ENCODE measurements at places on chromosomes 5 and 9. TPM values are rescaled to one million over a fixed set of nuclear protein-coding genes. Genes with fewer than 3 reads are reported as not detected.

The FAM153A gene
- not detected for total RNA-seq

The LURAP1L gene
- total RNA-seq: 7.6 TPM

The CETN3 gene
- 6.9 TPM for total RNA-seq

The PTAR1 gene
- 38.3 TPM for total RNA-seq

The ANKRD34B gene
- not detected for total RNA-seq

The DOCK2 gene
- 5.8 TPM for total RNA-seq

The REEP2 gene
- 8.3 TPM for total RNA-seq

The FAM169A gene
- total RNA-seq: not detected

The POC5 gene
- 9.6 TPM for total RNA-seq

The GMCL2 gene
- total RNA-seq: not detected

The SPATA31A3 gene
- not detected for total RNA-seq

The PAEP gene
- not detected for total RNA-seq

The PCDHGB3 gene
- total RNA-seq: 2.4 TPM

The ARSB gene
- 21.8 TPM for total RNA-seq

The PPP3R2 gene
- not detected for total RNA-seq

The GFI1B gene
- not detected for total RNA-seq

The GABRB2 gene
- total RNA-seq: not detected

The SPINK5 gene
- total RNA-seq: not detected

The PCDHB14 gene
- total RNA-seq: 0.54 TPM

The BTNL3 gene
- not detected for total RNA-seq

The PCDHA4 gene
- not detected for total RNA-seq
